Thymus (tissue), 14 donors: ENCODE measurements at places on chromosomes 1 and 21. TPM values are rescaled to one million over a fixed set of nuclear protein-coding genes. Genes with fewer than 3 reads are reported as not detected.

DNA sequence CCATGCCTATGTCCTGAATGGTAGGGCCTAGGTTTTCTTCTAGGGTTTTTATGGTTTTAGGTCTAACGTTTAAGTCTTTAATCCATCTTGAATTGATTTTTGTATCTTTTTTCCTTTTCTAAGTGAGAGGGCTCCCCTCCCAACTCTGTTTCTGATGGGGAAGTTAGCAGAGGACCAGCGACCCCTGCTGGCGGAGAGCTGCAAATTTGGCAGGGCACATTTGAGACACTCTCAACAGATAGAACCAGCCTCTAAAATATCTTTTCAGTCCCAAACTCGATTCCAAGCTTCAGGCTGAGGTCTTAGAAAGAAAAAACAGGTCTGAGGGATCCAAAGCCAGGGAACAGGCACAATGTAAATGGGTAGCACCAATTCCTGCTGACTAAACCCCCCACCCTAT is 32.5 kb downstream of the LRRC3 start:
- no peak for DNase-seq

DNA sequence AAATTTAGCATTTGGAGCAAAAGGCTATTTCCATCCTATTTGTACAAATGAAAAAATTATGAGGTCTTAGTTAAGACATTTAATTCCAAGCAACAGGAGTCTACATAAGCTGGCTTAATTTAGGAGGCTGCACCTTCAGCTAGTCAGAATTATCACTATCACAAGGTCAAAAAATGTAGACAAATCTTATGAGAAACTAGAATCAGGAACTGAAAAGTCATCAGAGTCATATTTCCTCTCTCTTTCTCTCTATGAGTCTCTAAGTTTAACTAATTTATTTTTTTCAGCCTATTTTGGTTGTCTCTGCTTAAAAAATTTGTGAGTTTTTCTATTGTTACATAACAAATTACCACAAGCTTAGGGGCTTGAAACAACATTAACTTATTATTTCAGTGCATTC is 807.1 kb upstream of the PRMT6 start:
- no peak for DNase-seq

DNA sequence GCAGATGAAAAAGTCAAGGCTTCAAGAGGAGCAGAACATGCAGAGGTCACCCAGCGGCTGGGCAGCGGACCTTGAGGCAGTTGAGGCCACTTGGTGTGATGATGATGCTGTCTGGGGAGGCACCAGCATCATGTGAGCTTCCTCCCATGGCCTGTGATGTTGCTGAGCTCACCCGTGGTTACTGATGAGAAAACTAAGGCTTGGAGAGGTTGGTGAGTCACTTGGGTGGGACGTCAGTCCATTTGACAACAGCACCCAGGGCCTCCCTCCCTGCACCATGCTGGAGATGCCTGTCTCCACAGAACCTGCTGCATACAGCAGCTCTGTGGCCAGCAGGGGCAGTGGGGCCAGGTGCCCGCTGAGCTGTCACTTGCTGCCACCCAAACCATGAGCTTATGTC is 146.8 kb downstream of the NPHP4 start:
- no peak for DNase-seq

DNA sequence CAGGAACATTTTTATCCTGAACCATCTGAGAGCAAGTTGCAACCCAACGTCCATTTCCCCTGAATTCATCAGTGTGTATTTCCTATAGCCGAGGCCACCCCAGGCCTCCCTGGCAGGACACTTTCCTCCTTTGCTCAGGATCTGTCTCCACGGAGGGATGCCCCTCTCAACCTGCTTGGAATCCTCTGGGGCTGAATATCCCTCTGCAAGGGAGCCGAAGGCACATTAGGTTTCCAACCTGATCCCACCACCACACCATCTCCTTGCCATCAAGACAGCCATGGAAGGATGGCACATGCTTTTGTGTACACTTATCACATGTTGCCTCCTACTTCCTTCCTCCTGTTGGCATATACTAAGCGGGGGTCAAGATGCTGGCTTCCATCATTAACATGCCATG is 74.8 kb upstream of the EDN2 start:
- no peak for DNase-seq

- DNase-seq, result no peak
Observed at GRCh38 chr1:50452700-50453099, 29.5 kb upstream of the DMRTA2 start.

DNA sequence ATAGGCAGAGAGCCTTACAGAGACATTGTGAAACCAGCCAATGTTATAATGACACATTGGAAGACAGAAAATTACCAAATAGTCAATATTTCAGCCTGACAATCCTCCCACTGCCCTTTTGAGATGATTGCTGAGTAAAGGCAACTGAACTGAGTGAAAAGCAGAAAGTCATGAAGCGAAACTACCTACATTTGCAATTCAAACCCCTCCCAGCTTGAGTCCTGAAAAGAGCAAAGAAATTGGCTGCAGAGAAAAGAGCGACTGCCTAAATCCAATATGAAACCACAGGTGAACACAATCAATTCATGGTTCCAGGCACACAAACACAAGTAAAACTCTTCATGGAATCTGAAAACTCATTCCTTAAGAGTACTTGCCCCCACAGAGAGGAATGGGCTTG is 143.4 kb upstream of the CHRM3 start:
- no peak for DNase-seq

DNA sequence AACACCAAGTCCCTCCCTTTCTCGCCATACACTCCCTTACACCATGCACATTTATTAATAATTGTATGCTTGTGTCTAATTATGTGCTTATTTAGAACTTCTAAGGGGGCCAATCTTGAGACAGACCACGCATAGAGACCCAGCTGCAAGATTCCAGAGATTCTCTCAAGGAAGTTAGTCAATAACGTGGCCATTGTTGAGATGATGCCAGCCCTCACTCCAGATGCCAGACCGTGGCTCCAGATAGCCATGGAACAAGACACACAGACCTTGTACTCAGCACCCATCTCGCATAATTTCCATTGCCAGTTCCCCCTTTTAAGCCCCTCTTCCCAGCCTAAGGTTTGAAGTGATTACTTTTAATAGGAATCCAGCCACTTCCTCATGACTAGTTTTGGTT is 62.4 kb downstream of the DIRAS3 start:
- DNase-seq, result no peak

DNA sequence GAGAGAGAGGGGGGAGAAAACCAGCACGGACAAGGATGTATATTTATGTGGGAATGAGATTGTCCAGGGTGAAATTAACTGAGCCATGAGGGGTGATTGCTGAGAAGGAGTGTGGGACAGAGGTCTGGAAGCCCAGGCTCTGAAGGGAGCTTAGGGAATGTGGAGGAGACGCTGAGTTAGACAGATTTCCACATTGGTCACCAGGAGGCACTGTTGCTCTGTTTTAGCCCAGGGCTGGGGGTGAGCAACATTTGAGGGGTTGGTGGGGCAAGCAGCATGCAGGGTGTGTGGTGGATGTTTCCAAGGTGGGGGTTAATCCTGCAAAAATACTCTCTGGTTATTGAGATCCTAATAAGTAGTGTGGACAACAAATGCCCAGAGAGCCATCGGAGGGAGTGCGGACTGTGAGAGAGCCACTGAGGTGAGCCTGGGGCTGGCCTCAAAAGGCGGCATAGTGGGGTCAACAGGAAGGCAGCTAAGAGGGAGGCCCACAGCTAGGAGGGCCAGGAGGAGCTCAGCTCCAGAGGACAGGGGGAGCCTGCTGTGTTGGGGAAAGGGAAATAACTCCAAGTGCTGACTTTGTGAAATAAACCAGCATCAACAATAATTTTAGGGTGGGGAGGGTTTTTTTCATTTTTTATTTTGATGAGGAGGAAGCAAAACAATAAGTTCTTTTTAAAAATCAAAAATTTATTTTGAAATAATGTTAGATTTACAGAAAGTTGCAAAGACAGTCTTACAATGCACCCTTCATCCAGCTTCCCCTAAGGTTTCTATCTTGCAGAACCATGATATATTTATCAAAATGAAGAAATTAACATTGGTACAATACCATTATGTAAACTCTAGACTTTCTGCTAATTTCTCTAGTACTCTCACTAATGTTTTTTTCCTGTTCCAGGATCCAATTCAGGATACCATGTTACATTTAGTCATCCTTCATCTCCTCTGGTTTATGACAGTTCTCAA is 82.8 kb upstream of the CD34 start:
- peak; percentile 22 for DNase-seq

DNA sequence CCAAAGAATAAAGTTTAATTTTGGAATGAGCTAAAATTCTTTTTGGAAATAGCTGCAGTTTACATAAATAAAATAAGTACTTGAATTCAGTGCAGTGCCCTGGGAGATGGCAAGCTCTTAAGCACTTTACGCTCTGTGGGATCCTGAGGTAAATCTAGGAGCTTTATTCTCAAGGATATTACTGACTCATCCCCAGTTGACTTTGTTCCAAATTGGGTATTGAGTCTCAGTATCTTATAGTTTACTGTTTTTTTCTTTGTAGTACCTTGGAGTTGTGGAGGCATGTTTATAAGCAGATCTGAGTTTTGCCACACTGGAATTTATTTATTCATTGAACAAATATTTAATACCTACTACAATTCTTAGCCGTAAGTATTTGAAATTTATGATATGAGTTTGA is 27.4 kb upstream of the HRNR start:
- DNase-seq, result no peak

GRCh38 chr21:35416866-35417489 is 367.9 kb upstream of the RUNX1 start:
- DNase-seq, result no peak

DNA sequence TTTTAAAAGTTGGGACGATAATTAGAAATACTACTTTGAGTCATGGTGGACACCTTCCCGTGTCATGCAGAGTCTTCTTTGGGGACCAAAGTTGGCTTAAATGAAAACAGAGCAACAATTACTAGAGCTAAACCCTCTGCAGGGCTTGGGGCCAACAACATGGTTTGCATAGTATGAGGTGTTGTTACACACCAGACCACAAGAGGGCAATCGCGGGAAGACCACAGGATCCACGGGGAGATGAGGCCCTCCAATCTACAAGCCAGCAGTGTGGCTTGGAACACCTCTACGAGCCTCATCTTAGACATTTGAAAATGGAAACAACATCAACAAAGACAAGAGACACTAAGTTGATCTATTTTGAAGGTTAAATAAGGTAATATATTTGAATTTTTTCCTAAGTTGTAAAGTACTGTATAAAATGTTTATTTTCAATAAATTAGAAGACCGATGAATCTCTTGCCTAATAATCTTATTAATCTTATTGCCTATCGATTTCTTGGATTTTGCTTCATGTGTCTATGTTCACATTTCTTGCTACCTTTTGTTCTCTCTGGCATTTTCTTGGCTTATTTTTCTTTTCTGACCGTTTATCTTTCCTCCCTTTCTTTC is 8.2 kb upstream of the SMCP start:
- peak; percentile 46 for DNase-seq

- no peak for DNase-seq
Observed at GRCh38 chr1:167130829-167131510, 37.1 kb downstream of the STYXL2 start.

DNA sequence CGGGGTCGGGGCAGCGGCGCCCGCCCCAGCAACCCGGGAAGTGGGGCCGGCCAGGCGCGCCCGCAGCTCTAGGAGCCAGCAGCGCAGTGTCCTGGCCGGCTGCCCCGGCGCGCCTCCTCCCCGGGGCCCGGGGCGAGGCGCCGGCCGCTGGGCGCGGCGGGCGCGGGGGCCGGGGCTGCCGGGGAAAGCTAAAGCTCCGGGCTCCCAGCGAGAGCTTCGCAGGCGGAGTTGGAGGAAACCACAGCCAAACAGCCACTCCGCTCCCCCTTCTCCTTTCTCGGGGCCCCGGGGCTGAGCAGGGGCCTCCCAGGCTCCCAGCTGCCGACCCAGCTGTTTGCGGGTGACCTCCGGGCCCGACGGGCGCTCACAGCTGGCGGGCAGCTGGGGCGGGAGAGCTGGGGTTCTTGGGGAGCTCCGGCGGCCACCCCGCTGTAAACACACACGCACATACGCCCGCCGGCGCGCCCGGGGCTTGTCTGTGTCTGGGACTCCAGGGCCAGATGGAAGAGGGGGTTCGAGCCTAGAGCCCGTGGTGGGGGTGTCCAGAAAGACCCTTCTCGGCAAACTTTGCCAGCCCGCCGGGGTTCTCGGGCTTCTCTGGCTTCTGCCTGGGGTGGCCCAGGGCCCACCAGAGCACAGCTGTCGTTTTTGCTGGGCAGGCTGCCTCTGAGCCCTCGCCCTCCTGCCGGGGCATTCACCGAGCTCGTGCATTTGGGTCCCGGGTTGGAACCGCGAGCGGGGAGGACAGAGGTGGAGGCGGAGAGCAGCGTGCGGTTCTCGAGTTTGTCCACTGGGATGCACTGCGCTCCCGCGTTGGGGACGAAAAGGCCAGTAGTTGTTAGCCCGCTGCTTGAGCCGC is 1.5 kb downstream of the AJAP1 start:
- no peak for DNase-seq

GRCh38 chr1:17498214-17498613 is 41.3 kb upstream of the ARHGEF10L start:
- DNase-seq, result no peak

GRCh38 chr1:2105781-2106524 is 55.7 kb downstream of the PRKCZ start:
- no peak for DNase-seq

GRCh38 chr1:107433635-107434360 is 293.0 kb downstream of the NTNG1 start:
- no peak for DNase-seq

DNA sequence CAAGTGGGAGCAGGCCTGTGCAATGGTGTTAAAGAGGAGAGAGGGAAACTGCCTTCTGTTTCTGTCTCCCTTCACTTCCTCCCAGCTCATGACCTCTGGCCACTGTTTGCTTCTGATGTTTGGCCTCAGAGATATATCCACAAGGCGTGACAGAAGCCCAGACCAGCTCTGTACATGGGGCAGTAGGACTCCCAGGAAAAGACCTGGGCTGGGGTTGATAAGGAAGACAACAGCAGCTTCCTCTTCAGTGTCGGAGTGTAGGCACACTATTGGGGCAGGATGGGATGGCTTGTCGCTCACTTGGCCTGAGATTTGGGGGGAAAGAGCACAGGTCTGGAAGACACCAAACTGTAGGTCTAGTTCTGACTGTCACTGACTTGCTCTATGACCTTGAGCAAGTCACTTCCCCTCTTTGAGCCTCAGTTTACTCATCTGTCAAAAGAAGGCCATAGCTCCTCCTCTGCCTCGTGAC is 67.8 kb upstream of the KLHDC7A start:
- no peak for DNase-seq

DNA sequence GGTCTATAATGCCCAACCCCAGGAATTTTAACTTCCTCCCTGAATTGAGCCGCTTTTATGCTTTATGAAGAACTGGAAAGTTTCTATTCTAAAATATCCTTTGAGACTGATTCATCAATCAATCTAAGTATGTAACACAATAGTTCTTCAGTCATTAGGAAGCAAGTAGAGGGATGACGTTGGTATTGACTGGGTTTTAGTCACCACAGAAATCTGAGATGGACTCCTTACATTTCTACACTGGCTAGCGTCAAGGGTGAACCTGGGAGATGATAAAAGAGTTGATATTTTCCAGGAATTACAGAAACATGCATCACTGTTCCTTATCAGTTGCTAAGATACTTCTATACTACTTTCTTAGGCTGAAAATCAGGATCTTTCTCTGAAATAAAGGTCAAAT is 308.0 kb downstream of the HMCN1 start:
- no peak for DNase-seq

The ZMYM1 gene
- polyA plus RNA-seq, result 8.6 TPM

The RAVER2 gene
- polyA plus RNA-seq, result 6.3 TPM

The KRTAP7-1 gene
- 0.23 TPM for polyA plus RNA-seq

The CRP gene
- polyA plus RNA-seq, result 1.3 TPM

The LMOD1 gene
- polyA plus RNA-seq, result 17.1 TPM

The MRPS14 gene
- polyA plus RNA-seq, result 27.8 TPM

The S100A14 gene
- polyA plus RNA-seq, result 302 TPM

The CENPL gene
- 6.3 TPM for polyA plus RNA-seq

The PLPPR4 gene
- polyA plus RNA-seq, result 0.30 TPM

The TTC24 gene
- 13.4 TPM for polyA plus RNA-seq

The LRRC8B gene
- polyA plus RNA-seq, result 3.5 TPM
